Effector memory CD4-positive, alpha-beta T cell (primary cell): ENCODE measurements at places on chromosomes 6 and 20.

DNA sequence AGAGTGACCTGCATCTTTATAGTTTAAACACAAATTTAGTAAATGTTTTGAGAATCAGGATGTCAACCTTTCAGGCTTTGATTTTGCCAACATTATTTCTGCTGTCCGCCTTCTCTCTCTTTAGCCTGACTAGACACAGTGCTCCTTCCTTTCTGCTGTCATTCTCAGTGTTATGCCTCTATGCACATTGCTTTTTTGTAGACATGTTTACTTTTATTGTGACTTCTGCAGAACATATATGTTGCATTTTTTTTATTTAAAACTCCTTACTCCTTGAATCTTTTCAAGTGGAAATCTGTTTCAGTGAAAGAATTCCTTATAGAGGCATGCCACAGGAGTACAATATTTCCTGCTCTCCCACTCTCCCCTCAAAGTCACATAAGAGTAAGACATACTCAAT, 64.2 kb downstream of the LAMA4 start:
- H3K4me1 ChIP-seq = no peaks in the 10 kb centered on the region
- H3K4me3 ChIP-seq = no peak overlapping the region
- no peak for DNase-seq
- peaks cover 3% of the 10 kb centered on the region for H3K27me3 ChIP-seq
- no peak overlapping the region for H3K27ac ChIP-seq

- H3K27me3 ChIP-seq = no peaks in the 10 kb centered on the region
- peak overlapping the region; percentile 23 for H3K4me3 ChIP-seq
- peak overlapping the region; percentile 72 for H3K27ac ChIP-seq
- DNase-seq = peak; percentile 15
- H3K36me3 ChIP-seq = no peaks in the 10 kb centered on the region
These were observed 59.7 kb upstream of the SNX9 start for GRCh38 chr6:157763129-157763903.

DNA sequence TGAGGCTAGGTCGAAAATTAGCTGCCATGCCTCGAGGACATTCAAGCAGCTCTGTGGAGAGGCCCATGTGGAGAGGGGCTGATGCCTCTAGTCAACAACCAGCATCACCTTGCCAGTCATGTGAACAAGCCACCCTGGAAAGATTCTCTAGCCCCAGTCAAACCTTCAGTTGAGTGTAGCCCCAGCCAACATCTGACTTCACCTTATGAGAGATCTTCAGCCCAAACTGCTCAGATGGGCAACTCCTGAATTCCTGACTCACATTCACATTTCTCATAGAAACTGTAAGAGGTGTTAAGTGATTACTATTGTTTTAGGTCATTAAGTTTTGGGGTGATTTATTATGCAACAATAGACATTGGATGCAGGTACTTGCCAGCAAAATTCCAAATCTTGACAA, 44.9 kb downstream of the GJA10 start:
- H3K4me3 ChIP-seq = no peak overlapping the region
- H3K36me3 ChIP-seq = peaks cover 29% of the 10 kb centered on the region
- no peak overlapping the region for H3K27ac ChIP-seq

DNA sequence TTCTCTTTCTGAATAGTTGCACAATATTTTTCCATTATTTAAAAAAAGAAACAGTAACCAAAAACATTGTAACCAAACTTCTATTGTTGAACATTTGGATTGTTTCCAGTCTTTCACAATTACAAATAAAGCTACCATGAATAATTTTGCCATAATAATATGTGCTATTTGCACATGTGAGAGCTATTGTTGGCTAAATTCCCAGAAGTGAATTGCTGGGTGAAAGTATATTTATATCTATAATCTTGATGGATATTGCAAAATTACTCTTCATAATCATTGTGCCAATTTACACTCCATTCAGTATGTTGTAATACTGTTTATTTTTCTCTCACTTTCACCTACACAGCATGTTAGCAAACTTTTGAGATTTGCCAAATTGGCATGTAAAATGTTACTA, 36.6 kb upstream of the SLC22A16 start:
- H3K4me1 ChIP-seq = no peaks in the 10 kb centered on the region
- no peak for DNase-seq
- no peaks in the 10 kb centered on the region for H3K36me3 ChIP-seq

DNA sequence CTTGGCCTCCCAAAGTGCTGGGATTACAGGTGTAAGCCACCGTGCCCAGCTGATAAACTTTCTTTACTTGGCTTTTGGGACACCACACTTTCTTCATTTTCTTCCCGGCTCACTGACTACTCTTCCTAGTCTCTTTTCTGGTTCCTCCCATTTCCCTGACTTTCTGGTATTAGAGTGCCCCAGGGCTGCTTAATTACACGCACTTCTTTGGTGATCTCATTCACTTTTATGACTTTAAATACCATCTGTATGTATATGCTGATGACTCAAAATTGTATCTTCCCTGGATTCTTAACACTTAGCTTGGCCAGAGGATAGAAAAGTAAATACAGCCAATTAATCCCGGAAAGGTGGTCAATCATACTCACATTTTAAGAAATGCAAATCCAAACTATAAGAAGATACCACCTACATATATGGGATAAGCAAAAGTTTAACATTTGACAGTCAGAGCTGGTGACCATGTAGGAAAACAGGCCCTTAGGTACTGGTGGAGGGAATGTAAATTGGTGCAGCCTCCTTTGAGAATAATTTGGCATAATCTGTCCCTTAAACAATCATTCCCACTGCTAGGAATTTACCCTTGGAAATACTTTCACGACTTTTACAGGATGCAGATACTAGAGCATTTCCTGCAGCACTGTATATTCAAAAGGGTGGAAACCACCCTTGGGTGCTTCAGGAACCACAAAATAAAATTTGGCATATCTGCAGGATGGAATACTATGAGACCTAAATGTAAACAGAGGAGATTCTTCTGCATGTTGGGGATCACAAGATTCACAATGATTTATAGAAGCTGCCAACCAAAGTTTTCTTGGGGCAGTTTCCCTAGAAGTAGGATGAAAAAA, 9.4 kb upstream of the NANP start:
- peaks cover 7% of the 10 kb centered on the region for H3K36me3 ChIP-seq
- no peak overlapping the region for H3K4me3 ChIP-seq
- H3K27ac ChIP-seq = no peak overlapping the region
- H3K27me3 ChIP-seq = no peaks in the 10 kb centered on the region
- DNase-seq = no peak

GRCh38 chr6:55445648-55446204, 118.5 kb downstream of the GFRAL start:
- H3K27ac ChIP-seq = no peak overlapping the region
- no peak overlapping the region for H3K4me3 ChIP-seq
- DNase-seq = no peak
- H3K36me3 ChIP-seq = no peaks in the 10 kb centered on the region

DNA sequence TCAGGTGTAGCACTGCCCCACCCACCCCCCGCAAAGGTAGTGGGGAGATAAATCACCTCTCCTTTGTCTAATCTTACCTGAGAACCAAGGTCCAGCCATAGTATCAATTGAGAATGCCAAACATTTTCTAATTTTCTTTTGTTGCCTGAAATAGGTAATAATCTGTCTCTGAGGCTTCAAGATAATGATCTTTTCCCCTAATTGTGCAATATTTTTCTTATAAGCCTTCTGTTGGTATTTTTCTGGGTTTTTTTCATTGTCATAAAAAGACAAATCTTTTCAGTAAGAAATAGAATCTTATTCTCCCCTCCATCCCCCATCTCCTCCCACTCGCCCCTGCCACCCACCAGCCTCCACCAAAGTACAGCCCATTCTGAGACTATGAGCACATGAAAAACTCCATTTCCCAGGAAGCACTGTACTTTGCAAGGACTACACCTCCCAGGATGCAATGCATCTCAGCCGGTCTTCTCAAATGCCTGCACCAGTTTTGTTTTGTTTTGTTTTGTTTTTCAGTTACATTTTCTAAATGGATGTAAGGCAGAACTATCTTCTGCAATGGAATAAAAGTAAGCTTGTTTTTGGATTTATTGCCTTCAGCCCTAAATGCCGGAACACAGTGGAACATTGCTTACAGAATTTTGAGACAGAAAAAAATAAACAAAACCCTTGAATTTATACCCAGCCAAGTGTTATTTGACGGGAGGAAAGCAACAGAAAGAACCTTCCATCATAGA, 268.0 kb downstream of the TFAP2A start:
- H3K4me3 ChIP-seq = no peak overlapping the region
- no peaks in the 10 kb centered on the region for H3K36me3 ChIP-seq
- no peak overlapping the region for H3K27ac ChIP-seq
- H3K4me1 ChIP-seq = no peaks in the 10 kb centered on the region
- H3K27me3 ChIP-seq = no peaks in the 10 kb centered on the region

DNA sequence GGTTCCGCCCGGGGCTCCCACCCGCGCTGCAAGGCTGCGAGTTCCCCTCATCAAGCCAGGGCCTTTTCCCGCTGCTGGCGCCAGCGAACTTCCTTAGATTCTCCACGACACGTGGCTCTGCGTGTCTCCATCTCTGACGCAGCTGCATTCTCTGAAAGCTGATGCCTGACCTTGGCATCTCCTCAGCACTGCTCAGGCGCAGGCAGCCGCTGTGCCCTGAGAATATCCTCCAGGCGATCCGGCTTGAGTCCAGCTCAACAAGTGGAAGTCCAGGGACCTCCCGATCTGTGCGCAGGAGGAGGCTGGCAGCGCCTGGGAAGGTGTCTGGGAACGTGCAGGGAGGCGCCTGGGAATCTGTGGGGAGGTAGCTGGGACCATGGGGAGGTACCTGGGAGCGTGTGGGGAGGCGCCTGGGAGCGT, 171.2 kb upstream of the THBS2 start:
- H3K4me1 ChIP-seq = no peaks in the 10 kb centered on the region
- H3K36me3 ChIP-seq = no peaks in the 10 kb centered on the region
- H3K27ac ChIP-seq = no peak overlapping the region
- no peak for DNase-seq

GRCh38 chr6:143110996-143111395, 50.3 kb downstream of the AIG1 start:
- no peak overlapping the region for H3K27ac ChIP-seq
- H3K4me1 ChIP-seq = no peaks in the 10 kb centered on the region
- no peaks in the 10 kb centered on the region for H3K36me3 ChIP-seq

DNA sequence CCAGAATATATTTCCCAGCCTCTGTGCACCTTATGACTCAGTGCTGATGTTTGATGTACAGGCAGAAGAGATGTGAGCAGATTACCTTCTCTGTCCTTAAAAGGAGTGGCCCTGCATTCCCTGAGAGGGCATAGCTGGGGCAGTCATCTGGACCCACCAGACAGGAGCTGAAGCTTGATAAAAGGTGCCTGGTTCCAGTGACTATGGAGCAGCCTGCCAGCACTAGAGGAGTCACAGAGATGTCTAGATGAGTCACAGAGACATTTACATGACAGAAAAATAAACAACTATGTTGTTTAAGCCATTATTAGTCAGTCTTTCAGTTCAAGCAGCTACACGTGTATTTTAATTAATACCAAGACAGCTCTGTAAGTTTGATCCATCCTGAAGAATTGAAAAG, 237.1 kb upstream of the MOCS1 start:
- no peak overlapping the region for H3K27ac ChIP-seq
- no peaks in the 10 kb centered on the region for H3K27me3 ChIP-seq
- DNase-seq = no peak
- no peak overlapping the region for H3K4me3 ChIP-seq
- H3K4me1 ChIP-seq = no peaks in the 10 kb centered on the region
- H3K36me3 ChIP-seq = no peaks in the 10 kb centered on the region

DNA sequence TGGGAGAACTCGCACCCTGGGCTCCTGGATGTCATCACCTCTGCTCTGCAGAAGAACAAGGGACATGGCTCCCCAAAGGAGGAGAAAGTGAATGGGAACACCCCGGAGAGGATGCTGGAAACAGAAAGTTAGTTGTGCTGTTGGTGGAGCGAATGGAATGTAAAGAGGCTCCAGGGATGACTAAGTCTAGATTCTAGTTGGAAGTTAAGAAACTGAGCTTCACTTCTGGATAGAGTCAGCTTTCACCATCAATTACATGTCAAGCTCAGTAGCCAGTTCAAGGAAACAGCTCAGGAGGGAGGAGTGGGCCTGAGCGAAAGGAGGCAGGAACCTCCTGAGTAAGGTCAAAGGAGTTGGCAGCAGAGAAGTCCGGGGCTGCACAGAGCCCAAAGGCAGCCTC, 132.1 kb upstream of the ARID1B start:
- DNase-seq = no peak
- H3K4me3 ChIP-seq = no peak overlapping the region
- H3K36me3 ChIP-seq = no peaks in the 10 kb centered on the region
- H3K4me1 ChIP-seq = no peaks in the 10 kb centered on the region
- no peak overlapping the region for H3K27ac ChIP-seq

DNA sequence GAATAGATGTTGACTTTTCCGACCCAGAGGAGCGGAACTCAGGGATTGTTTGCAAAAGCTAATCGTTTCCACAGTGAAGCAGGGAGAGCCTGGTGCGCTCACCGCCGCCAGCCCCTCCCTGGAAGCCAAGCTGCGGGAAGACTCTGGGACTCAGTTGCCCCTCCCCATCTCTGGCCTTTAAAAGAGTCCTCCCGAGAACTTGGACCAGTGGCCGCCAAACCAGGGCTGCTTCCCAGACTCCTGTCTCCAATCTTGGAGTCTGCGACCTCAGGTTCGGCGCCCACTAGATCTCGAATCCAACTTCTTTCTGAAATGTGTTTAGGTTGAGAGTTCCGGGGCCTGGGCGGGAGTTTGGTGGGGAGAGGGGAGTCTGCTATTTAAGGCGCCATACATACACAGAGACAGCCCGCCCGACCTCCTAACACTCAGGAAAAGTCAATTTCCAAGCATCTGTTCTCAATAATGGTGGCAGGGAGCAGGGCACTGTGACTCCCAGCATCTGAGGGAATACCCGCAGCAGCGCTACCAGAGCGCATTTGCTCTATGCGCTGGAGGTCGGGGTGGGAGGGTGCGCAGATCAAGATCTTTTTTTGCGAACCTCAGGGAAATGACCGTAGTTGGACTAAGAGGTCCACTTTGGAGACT, 800 bp upstream of the GRIK2 start:
- no peaks in the 10 kb centered on the region for H3K4me1 ChIP-seq
- H3K27ac ChIP-seq = no peak overlapping the region
- peaks cover 13% of the 10 kb centered on the region for H3K27me3 ChIP-seq
- H3K36me3 ChIP-seq = no peaks in the 10 kb centered on the region
- DNase-seq = no peak

DNA sequence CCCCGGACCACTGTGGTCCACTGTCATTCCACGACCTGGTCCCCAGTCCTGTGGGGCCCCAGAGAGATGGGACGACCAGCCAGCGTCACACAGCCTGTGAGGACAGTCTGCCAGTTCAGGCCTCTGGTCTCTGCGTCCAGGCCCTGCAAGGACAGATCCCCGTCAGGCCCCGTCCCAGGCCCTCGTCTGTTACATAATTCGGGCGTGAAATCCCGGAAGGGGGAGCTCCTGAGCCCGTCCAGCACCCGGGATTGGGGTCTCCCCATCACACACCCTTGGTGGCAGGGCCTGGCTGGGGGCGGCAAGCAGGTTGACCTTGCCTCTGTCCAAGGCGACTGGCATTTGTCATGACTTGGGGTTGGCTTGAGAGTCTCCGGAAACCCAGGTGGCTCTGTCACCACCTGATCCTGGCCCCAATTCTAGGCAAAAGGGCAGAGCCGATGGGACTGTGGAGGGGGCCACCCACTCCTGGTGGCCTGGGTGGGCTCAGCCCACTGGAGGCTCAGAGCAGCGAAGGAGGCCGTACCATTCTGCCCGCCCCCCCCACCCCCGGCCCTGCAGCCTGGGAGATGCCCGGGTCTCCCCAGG, 73.8 kb upstream of the GATA5 start:
- no peak overlapping the region for H3K4me3 ChIP-seq
- H3K36me3 ChIP-seq = no peaks in the 10 kb centered on the region
- H3K4me1 ChIP-seq = peaks cover 15% of the 10 kb centered on the region
